ENCODE measurements at places on chromosomes 7 and 10.

- DNase-seq, result no peak
These were observed 194.3 kb downstream of the TPK1 start for GRCh38 chr7:144641389-144642044.

- DNase-seq, result no peak
These were observed 732.1 kb upstream of the AUTS2 start for GRCh38 chr7:68866200-68866570.

- peak; percentile 60 for DNase-seq
These were observed 71.3 kb upstream of the TNRC18 start for GRCh38 chr7:5494683-5495561.

DNA sequence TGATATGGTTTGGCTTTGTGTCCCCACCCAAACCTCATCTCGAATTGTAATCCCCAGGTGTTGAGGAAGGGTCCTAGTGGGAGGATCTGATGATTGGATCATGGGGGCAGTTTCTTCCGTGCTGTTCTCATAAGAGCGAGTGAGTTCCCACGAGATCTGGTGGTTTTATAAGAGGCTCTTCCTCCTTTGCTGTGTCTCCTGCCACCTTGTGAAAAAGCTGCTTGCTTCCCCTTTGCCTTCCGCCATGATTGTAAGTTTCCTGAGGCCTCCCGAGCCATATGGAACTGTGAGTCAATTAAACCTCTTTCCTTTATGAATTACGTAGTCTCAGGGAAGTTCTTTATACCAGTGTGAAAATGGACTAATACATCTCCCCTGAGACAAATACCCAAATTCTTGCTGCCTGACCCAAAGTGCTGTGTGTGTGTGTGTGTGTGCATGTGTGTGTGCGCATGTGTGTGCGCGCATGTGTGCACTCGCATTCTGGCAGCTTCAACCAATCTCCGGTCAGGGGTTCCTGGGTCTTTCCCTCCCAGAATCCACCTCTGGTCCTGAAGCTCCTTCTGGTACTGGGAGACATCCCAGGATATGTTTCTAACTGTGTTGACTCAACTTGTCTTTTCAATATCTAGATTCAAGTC lies 98.1 kb upstream of the LRRC4 start:
- DNase-seq, result no peak

- no peak for DNase-seq
These were observed 645.7 kb downstream of the SUGCT start for GRCh38 chr7:40780460-40780859.

GRCh38 chr7:128381161-128381821 lies 19.8 kb upstream of the PRRT4 start:
- no peak for DNase-seq

GRCh38 chr10:129730993-129731325 lies 233.1 kb downstream of the EBF3 start:
- DNase-seq, result no peak

- DNase-seq, result no peak
These were observed 112.8 kb downstream of the BAMBI start for GRCh38 chr10:28790146-28790545.

DNA sequence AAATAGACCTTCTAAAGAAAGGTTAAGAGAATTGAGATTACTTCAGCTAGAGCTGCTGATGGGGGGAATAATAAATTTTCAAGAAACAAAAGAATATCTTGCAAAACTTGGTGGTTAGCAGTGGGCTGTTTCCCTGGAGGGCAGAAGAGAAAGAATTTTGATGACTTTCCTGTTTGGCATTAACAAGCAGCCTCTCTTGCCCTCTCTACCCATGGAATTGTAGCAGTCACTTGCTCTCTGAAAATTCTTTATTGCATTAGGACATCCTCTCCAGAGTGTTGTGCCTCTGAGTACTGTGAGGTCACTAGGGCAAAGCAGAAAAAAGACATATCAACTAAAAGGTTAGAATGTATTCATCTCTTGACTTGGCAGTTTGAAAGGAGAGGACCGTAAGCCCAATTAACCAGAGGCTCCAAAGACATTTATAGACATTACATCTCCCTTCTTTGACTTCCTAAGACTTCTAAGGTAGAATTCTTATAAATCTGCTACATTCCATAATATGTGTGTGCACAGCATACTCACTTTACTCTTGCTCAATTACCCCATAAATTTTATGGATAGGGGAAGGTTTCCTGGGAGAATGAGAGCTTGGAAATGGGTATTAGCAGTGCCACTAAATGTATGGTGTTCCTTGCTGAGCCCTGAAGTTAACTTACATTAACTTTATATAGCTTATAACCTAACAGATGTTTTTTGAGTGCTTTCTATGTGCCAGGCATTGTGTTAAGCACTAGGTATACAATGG lies 215.3 kb downstream of the KIF20B start:
- no peak for DNase-seq

DNA sequence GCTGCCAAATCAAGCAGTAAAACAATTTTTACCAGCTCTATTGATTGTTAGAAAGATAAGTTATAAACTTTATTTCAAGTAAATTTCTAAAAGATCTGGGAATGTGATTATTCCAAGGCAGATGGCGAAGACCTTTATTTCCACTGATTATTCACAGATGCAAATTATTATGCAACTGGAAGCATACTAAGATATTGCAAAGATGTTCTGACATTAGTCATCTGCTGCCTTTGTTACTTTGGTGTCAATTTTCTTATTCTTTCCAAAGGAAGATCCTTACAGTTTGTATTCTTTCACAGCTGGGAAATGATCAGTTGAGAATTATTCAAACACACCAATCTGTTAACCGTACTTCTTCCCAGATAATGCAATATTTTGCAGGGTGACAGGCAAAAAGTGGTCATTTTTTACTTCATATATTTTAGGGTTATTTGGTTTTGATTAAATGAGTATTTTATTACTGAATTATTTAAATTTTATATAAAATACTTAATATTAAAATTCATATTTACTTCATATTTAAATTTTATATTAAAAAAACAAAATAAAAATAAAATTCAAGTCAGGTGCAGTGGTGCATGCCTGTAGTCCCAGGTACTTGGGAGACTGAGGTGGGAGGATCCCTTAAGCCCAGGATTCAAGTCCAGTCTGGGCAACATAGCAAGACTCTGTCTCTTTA lies 171.3 kb downstream of the FZD1 start:
- no peak for DNase-seq

DNA sequence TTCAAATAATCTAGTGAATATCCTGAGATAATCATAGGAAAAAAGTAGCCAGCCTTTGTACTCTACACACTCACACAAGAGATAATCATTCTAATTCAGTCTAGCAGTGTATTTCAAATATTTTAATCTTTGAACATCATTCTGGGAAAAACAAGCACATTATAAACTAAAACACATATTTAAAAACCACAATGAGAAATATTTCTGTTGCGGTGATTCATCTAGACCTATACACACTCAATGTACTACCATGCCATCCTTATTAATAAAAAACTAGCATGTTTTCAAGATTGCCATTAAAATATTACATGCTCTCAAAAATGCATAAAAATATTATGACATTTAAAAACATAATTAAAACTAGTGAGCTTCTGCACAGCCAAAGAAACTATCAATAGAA lies 11.8 kb downstream of the COG5 start:
- no peak for DNase-seq

DNA sequence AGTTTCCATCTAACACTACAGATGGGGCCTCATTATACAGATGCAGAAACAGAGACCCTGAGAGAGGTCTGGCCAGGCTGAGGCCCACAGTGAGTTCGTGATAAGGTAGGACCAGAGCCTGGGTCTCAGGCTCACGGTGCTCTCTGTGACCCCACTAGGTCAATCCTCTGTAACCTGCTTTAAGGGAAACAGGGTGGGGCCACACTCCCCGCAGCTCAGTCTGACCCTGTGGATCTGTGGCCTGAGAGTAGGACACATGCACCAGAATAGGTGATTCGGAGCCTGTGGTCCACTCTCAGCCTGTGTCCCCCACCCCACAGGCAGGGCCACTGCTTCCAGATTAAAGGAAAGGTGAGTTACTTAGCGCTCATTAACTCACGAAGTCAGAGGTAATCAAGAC lies 137.8 kb upstream of the FAM20C start:
- no peak for DNase-seq

- no peak for DNase-seq
These were observed 213.9 kb downstream of the MAD1L1 start for GRCh38 chr7:2018569-2019460.

DNA sequence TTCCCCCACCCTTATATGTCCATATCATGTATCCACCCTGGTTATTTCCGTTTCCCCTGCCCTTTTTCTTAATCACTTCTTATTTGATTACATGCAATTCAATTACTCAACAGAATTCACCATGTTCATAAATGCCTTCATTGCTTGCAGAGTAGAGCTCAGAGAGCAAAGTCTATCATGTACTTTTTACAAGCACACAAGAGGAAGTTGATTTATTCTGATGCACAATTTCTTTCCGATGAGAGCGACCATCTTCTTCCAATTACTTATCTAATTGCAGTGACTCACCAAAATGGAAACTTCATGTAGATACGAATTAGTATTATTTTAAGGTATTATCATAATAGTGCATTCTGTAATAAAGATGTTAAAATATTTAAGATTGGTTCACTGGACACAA lies 430.5 kb upstream of the KLF6 start:
- DNase-seq, result no peak

GRCh38 chr7:111873326-111873646 lies 311.0 kb upstream of the IMMP2L start:
- no peak for DNase-seq

- no peak for DNase-seq
These were observed 579 bp downstream of the IDI1 start for GRCh38 chr10:1048349-1048731.

DNA sequence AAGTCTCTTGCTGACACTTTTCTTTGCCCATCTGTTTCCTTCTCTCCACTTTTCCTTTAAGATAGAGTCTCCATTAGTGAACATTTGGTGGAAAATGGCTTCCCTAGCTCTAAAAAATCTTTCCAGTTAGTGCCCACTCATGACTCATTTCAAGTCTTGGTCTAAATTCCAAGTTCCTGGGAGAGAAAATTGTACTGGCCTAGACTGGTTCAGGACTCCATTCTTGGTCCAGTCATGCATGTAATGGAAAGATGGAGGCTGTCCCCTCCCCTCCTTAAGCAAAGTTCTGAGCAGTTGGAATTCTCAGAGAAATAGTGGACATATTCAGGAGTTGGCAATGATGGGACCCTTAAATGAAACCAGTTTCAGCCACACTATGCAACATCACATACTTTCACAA lies 3.8 kb upstream of the ALDH18A1 start:
- no peak for DNase-seq

- DNase-seq, result no peak
These were observed 64.1 kb downstream of the PIK3AP1 start for GRCh38 chr10:96656198-96656577.

DNA sequence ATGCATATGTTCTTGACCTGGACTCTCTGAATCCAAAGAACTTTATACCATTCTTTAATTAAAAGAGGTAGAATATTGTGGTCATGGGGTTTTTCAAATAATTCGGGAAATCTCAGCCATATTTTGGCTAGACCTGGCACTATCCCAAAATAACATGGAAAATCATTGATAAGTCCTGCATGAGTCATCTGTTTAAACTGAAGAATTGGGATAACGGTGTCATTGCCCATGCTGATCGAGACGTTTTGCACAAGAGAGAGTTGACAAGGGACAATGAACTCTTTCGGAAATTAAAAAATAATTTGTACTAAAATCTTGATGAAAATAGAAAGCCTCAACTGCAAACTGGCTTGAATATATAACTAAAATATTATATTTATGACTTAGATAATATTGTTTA lies 19.9 kb upstream of the ABCB4 start:
- DNase-seq, result no peak

GRCh38 chr7:138258197-138258559 lies 181.9 kb downstream of the AKR1D1 start:
- DNase-seq, result no peak

GRCh38 chr7:158977981-158978380 lies 121.6 kb downstream of the DYNC2I1 start:
- no peak for DNase-seq

GRCh38 chr7:100896732-100897608 lies 1.3 kb upstream of the ACHE start:
- DNase-seq, result peak; percentile 56

- DNase-seq, result no peak
These were observed 45.5 kb upstream of the CYTH3 start for GRCh38 chr7:6317797-6318438.

- no peak for DNase-seq
These were observed 90.6 kb downstream of the ODAD2 start for GRCh38 chr10:27908231-27908630.

DNA sequence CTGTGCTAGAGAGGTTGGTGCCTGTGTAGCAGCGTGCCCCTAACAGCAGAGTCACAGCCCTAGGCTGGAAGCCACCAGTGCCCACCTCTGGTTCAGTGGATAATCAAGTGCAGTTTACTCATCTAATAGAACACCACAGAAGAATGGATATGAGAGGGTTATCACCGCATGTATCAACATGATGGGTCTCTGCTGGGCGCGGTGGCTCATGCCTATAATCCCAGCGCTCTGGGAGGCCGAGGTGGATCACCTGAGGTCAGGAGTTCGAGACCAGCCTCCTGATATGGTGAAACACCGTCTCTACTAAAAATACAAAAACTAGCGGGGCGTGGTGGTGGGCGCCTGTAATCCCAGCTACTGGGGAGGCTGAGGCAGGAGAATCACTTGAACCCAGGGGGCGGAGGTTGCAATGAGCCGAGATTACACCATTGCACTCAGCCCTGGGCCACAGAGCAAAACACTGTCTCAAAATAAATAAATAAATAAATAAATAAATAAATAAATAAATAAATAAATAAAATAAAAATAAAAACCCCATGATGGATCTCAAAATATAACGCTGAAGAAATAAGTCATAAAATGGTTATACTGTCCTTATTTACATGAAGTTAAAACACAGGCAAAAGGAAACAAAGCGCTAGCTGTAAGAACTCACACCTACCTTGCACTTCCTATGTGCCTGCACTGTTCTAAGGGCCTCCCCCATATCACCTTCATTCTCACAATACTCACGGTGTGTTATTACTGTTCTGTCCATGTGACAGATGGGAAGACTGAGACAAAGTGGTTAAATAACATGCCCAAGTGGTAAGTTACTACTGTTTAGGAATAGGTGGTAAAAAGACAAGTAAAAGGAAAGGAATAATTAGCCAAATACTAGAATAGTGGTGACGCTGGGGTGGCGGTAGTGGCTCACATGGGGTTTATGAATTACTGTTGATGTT lies 70.9 kb downstream of the AMZ1 start:
- no peak for DNase-seq

- DNase-seq, result no peak
These were observed 2.3 kb downstream of the AGMO start for GRCh38 chr7:15559416-15559928.
